ENCODE measurements at places on chromosomes 1 and 21. TPM values are rescaled to one million over a fixed set of nuclear protein-coding genes. Genes with fewer than 3 reads are reported as not detected.

DNA sequence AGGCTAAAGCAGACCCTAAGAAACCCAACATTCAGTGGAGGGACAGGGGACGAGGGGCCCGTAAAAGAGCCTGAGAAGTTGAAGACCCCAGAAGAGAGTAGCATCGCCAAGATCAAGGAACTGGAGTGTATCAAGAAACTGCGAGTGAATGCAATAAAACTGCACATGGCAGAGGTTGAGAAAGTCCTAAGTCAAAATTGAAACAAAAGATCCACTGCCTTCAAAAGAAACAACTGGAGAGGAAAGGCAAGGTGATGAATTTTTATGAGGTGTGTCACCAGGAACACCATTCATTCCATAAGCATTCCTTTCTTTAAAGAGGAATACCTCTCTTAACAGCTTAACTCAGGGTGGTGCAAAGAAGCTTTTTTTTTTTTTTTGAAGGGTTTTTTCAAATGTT lies 38.3 kb upstream of the ADORA3 start:
- peak; percentile 69 for DNase-seq

GRCh38 chr1:5938101-5938646 lies 54.1 kb downstream of the NPHP4 start:
- no peak for DNase-seq

GRCh38 chr1:154975409-154976059 lies 1.1 kb downstream of the CKS1B start:
- no peak for DNase-seq

DNA sequence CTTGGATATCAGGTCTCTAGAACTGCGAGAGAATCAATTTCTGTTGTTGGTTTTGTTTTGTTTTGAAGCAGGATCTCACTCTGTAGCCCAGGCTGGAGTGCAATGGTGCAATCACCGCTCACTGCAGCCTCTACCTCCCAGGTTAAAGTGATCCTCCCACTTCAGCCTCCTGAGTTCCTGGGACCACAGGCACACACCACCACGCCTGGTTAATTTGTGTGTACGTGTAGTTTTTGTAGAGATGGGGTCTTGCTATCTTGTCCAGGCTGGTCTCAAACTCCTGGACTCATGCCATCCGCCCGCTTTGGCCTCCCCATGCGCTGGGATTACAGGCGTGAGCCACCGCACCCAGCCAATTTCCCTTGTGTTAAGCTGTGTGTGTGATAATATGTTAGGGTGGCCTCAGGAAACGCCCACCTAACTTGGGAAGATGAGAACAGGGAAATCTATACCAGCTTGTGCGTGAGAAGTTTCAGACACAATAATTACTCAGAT lies 109.6 kb downstream of the SIK1 start:
- DNase-seq, result no peak

DNA sequence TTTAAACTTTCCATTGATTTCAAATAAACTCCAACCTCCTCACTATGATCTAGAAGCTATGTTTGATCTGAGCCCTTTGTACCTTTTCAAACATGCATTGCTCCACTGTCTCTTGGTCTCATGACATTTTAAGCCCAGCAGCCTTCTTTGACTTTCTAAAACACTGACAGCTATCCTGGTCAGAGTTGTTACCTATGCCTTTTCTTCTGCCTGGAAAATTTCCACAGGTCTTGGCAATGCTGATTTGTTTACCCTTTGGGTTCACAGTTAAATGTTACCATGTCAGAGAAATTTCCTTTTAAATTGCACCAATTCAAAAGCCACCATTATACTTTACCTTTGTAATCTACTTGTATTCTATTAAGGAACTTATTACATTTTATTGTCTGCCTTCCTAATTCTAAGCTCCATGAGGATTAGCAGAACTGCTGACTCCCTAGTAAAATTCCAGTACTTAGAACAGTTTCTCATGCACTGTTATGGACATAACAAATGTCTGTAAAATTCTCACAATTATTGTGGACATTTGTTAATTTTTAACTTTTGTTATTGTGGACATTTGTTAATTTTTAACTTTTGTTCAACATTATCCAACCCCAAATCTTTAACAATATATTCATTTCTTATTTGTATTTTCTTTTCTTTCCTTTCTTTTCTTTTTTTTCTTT lies 1064.4 kb downstream of the NCAM2 start:
- DNase-seq, result no peak

DNA sequence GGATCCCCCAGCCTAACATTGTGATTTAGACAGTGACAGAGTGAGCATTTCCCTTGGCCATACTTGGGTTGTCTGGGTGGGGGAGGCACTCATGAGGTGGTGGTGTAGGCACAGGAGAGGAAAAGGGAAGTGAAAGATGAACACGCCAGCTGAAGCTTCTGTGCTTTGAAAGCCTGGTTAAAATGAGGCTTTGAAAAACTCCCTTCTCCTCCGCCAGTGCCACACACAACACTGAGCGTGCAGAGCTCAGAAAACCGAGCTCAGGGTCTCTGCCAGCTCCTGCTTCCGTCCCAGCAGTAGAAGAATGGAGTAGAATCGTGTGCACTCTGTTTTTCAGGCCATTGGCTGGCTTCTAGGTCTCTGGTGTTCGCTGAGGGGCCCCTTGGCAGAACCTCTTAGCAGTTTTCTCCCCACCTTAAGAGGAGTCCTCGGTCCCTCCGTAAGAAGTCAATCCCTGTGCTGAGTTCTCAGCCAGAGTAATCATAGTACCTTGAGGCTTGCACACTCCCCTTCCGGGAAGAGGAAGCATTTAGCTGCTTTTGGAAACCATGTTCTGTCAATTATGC lies 12.9 kb downstream of the PLEKHM2 start:
- no peak for DNase-seq

GRCh38 chr1:81670286-81670685 lies 130.4 kb upstream of the ADGRL2 start:
- peak; percentile 96 for DNase-seq

DNA sequence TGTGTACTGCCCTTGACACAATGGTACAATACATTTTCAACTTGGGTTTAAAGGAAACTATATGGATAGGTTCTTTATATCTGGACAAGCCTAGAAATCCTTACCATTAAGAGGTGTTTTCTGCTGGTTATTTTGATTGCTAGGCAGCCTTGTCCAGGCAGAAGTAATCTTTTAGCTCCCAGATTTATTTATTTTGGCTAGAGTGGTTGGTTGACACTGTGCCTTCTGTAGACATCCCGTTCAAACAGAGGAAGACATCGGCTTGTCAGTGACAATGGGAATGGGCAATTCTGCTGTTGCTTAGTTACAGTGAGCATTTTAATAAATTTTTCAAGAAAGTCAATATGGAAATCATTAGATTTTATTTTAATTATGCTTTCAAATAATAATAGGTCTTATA lies 138.8 kb downstream of the VPS13D start:
- DNase-seq, result peak; percentile 7

HSF2BP gene
- 2.4 TPM for total RNA-seq

GRCh38 chr1:170145061-170145460 lies 698 bp upstream of the NTMT2 start:
- no peak for DNase-seq

EXTL1 gene
- not detected for total RNA-seq

TTC3 gene
- total RNA-seq, result 140 TPM

- no peak for DNase-seq
Observed at GRCh38 chr1:115274467-115274866, 63.6 kb downstream of the NGF start.

DNA sequence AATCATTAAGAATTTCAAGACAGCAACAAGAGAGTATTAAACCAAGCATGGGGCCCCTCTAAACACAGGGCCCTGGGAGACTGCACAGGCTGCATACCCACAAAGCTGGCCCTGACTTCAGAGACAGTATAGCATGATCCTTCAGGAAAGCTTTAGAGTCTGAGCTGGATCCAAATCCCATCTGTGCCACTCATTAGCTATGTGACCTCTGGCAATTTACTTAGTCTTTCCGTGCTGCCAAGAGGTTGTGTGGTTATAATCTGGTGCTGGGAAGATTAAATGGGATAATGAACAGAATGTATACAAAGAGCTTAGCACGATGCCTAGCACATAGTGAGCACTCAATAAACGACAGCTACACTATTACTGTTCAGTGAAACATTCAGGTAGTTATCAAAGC lies 4.0 kb downstream of the PHC2 start:
- DNase-seq, result no peak

UTP11 gene
- 48.1 TPM for total RNA-seq

DNA sequence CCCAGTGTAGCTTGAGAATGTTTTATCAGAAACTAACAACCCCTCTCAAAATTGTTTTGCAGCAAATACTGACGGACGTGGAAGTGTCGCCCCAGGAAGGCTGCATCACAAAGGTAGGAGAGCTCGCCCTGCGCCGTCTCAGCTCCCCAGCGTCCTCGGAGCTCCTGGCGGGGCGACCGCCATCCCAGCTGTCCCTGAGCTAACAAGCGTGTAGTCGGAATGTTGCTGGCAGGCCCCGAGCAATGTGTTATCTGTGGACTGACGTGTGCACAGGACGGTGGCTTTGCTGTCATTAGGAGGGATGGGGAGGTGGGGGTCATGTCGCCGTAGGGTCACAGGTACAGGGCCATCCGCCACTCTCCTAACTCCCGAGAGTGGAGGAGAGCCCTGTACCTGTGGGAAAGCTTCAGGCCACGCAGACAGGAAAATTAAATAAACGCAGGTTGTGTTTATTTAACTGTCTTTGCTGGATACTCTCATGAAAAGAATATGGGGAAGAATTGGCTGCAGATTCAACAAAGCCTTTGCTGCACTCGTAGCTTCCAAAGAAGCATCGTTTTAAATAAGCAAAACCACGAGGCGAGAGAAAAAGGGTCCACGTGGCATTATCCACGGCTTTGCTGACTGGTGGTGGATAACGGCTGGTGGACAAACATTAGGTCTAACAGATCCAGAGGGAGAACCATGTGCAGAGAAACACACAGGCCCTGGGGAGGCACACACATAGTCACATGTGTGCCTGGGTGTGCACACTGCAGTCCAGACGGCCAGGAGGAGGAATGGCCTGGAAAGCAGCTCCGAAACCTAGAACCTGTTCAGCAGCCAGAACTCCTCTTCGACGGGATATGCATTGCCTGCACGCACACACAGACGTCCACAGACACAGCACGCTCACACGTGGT lies 175.3 kb downstream of the PRDM16 start:
- no peak for DNase-seq

DNA sequence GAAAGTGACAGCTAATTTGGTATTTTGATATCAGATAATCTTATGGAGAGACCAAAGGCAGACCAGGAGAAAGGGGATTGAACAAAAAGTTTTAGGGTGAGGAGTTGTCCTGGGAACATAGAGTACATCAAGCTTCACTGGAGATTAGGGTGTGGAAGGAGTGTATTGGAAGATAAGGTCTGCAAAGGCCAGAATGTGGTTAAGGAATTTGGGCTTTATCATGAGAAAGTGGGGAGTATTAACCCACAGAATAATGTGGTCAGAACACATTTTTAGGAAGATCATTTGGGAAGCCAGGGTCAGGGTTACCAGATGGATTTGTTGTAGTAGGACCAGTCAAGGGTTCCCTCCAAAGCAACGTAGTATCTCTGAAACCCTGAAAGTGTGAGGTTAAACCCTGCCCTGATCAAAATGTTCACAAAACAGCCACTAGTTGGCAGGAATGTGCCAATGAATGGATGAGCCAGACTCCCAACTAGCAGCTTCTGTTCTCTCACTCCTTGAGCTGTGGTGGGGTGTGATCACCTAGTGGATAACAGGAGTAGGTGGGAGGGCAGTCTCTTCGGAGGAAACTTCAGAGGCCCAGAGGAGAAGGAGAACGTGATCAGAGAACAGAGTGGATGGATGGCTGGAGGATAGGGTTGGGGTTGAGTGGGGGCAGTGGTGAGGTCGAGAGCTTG lies 35.8 kb downstream of the SLC2A1 start:
- peak; percentile 88 for DNase-seq

DNA sequence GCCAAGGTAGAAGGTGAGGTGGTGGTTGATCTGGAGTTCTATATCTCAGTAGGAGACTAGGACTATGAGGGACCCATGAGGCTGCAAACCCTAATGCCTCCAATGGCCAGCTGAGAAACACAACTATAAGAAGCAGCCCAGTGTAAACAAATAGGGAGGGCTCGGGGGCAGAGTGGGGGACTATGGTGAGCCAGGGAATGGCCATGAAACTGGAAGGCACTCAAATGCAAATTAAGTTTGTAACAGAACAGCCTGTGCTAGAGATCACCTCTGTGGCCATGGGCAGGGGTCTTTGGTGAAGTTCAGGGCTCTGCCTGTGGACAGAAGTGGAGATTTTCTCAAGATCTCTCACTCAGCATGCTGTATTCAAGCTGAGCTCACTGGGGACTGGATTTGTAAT lies 187.1 kb downstream of the GRIK3 start:
- no peak for DNase-seq

DNA sequence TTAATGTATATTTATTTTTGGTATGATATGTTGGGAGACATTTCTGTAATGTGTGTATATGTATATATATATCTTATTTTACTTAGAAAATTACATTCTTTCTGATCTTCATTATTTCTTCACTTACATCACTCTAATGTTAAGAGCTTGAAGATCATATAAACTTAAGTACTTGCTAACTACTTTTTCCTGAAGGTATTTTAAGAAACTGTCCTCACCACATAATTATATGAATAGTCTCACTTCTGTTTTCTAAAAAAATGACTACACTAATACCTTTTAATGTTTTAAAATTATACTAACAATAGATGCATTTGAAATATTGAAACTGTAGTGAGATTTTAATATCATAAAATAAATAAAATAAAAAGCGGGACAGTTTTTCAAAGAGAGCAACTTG lies 377.1 kb downstream of the LRRIQ3 start:
- DNase-seq, result no peak

NBPF10 gene
- total RNA-seq, result 1.4 TPM

DNA sequence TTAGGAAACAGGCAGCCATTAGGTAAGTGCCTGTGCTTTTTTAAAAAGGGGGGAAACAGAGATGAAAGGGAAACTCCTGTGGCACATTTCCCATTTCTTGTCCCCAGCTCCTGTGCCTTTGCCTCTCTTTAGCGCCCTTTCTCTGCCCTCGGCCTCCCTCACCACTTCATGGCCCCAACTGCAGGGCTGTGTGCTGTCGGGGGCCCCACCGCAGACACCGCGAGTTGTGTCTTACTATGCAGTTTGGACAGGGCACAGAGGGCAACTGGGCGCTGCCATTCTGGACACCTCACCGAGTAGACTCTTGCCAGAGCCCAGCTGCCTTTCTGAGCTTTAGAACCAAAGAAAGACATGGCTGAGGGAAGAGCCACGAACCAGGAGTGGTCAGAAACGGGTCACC lies 93.7 kb upstream of the LPGAT1 start:
- DNase-seq, result no peak

DNA sequence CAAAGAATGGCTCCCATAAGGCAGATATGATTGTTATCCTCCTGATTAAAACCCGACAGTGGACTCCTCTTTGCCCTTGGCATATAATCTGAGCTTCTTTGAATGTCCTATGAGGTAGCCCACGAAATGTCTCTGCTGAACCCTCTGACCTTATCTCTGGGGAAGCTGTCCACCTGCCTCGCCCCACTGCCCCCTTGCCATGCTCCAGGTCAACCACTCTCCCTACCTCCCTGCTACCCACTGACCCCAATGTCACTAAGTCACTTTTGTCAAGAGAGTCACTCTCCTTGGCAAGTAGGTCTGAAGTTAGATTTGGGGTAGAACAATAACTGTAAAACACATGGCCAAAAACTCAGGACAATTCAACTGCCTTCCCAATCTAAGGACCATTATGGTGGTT lies 54.5 kb downstream of the UTP25 start:
- peak; percentile 0 for DNase-seq

IFNLR1 gene
- 8.9 TPM for total RNA-seq

- DNase-seq, result peak; percentile 75
Observed at GRCh38 chr1:38958967-38959366, 17.3 kb upstream of the RHBDL2 start.

SPRR5 gene
- total RNA-seq, result not detected

GSTM1 gene
- not detected for total RNA-seq

ADGRL4 gene
- total RNA-seq, result not detected

GRCh38 chr1:10078494-10078893 lies 45.7 kb downstream of the UBE4B start:
- no peak for DNase-seq
